ENCODE measurements at places on chromosomes 7 and 10.

GRCh38 chr10:101047268-101047667 is 14.5 kb upstream of the KAZALD1 start:
- no peak for DNase-seq

- no peak for DNase-seq
Measured at GRCh38 chr7:5693529-5693928, 87.9 kb downstream of the RNF216 start.

DNA sequence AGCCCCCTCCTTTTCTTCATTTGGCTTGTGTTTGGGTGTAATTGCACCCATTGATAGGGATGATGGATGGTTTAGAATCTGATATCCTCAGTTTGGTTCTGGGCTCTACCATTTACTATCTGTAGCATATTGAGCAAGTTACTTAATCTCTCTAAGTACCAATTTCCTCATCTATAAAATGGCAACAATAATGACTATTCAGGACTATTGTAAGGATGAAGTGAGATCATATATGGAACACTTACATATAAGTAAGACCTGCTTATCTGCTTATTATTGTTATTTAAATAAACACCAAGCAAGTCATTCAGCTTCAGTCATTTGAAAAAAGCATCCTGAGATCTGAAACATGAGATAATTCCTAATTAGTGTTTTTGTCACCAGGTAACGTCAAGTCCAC is 127.0 kb downstream of the SEC23IP start:
- no peak for DNase-seq

- no peak for DNase-seq
Measured at GRCh38 chr7:132430861-132431822, 145.1 kb downstream of the PLXNA4 start.

- DNase-seq = no peak
Measured at GRCh38 chr7:142275028-142275427, 17.2 kb upstream of the PRSS58 start.

DNA sequence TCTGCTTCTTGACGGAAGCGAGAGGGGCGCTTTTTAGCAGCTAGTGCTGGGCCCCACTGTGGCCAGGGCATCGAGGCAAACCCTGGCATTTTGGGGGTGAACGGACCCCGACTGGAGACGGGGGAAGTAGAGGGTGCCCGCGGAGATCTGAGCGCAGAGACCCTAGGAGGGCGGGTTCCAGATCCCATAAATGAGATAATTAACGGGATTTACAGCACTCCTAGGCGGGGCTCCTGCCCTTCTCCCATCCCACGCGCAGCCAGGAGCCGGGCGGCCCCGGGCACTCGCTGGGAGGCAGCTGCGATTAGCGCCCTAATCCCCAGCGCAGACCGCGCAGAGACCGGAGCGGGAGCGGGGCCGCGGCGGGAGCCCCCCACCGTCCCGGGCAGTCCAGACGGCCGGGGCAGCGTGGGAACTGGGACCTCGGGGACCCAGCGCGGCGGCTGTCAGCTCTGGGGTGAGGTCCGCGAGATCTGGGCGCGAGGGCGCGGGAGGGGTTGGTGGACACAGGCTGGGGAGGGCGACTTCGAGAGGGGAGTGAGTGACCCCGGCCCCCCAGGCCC is 735 bp downstream of the JCAD start:
- DNase-seq = peak; percentile 47

DNA sequence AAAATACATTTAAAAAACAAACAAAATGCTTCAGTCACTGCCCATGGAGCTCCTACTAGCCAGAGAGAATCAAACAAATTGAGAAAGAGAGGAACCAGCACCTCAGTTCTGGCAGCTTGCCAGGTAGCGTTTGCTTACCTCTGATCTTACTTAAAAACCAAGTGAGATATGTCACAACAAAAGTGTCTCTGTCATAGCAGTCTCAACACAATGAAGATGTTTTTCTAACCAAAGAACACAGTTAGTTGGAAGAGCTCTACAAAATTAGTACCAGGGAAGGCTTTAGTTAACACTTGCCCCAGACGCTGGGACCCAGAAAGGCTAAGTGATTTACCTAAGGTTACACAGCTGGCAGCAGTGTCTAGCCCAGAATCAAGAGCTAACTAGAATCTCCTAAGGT is 3.4 kb downstream of the DOCK4 start:
- peak; percentile 49 for DNase-seq

DNA sequence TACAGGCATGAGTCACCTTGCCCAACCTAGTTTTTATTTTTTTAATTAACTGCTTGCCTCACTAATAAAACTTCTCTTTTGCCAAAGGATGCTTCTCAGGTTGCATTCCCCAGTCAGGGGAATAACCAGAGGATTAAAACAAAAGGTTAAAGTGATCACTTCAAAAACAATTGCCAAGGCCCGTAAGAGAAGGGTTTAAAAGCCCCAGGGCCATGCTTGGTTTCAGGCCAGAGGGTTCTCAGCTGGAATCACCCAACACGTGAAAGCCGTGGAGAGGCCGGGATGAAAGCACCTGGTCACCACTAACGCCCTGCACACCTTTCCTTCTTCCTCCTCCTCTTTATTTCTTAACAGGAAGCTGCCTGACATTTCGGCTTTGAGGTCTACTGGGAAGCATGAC is 587.5 kb downstream of the PTPRN2 start:
- DNase-seq = no peak

DNA sequence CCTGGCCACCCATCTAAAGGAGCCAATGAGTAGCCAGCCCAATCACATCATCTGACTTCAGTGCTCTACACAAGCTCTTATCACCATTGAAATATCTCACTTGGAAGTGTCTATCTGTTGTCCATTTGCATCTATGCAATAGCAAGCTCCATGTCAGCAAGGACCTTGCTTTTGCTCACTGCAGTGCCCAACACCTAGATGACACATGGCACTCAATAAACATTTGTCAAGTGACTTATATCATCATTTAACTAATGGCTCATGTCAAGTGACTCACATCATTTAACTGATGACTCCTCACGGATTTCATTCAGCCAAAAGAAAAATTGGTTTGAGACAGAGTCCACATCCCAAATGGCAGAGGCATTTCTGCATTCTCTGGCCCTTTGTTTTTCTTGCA is 92.9 kb upstream of the ADAM12 start:
- DNase-seq = no peak

GRCh38 chr10:32940321-32941301 is 17.4 kb downstream of the ITGB1 start:
- no peak for DNase-seq

DNA sequence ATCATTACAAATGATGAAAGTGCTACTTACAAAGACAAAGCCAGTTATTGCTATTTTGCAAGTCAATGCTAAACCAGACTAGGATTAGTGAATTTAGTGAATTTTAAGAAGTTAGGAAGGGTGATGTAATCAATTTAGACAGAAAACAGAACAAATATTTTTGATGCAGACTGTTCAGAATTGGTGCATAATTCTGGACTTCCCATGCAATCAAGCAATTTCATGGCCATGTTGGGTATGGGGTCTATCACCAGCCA is 85.4 kb downstream of the CH25H start:
- no peak for DNase-seq

- DNase-seq = no peak
Measured at GRCh38 chr7:1922071-1922869, 252.2 kb downstream of the ELFN1 start.

DNA sequence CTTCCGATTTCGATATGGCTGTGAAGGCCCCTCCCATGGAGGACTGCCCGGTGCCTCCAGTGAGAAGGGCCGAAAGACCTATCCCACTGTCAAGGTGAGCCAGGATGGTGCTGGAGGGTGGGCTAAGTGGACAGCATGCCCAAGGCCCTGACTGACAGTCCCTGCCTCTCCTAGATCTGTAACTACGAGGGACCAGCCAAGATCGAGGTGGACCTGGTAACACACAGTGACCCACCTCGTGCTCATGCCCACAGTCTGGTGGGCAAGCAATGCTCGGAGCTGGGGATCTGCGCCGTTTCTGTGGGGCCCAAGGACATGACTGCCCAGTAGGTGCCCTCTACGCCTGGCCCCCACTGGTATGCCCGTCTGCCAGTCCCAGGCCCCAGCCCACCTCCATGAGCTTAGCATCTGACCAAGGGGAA is 1.2 kb downstream of the NFKB2 start:
- DNase-seq = no peak

GRCh38 chr7:38801786-38802185 is 107.2 kb downstream of the VPS41 start:
- DNase-seq = no peak

DNA sequence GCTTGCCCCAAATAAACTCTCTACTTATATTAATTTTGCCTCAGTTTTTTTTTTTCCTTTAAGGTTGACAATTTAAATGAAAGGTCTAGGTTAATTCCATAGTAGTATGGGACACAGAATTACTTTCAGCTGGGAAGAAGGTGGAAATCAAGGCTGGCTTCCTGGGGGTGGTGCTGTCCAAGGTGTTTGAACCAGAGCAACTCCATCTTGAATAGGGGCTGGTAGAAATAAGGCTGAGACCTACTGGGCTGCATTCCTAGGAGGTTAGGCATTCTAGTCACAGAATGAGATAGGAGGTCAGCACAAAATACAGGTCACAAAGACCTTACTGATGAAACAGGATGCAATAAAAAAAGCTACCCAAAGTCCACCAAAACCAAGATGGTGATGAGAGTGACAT is 1190.8 kb upstream of the AUTS2 start:
- no peak for DNase-seq

DNA sequence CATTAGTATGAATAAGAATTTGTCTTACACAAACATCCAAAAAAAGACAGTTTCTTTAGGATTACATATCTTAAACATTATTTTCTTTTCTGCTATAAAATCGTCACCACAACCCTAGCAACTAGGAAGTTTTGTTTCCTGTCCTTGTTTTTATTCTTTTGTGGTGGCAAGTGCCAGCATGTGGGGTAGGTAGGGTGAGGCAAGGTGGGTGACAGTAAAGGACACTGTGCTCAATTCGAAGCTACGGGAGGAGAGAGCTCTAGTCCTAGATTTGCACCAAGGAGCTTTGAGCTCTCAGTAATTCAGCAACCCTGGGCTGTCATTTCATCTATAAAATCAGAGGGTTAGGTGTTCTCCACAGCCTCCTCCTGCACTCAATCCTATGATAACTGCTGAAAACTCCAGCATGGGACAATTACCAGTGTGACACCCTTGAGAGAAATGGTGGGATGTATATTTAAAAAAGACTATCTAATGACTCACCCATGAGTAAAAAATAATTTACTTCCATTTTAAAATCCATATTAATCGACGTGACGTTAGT is 187.1 kb downstream of the FAM107B start:
- DNase-seq = no peak

GRCh38 chr7:91655656-91656055 is 224.8 kb downstream of the MTERF1 start:
- DNase-seq = no peak

GRCh38 chr10:3720228-3721019 is 64.6 kb downstream of the KLF6 start:
- peak; percentile 86 for DNase-seq

GRCh38 chr7:81267508-81267907 is 348.7 kb upstream of the SEMA3C start:
- no peak for DNase-seq

GRCh38 chr7:34104992-34105391 is 199.7 kb downstream of the BMPER start:
- no peak for DNase-seq

- DNase-seq = no peak
Measured at GRCh38 chr7:4996696-4997222, 37.8 kb upstream of the MMD2 start.

- DNase-seq = no peak
Measured at GRCh38 chr7:129688503-129689222, 77.1 kb downstream of the NRF1 start.

- no peak for DNase-seq
Measured at GRCh38 chr7:132336797-132337196, 239.5 kb downstream of the PLXNA4 start.

- no peak for DNase-seq
Measured at GRCh38 chr10:127890216-127890615, 2.5 kb downstream of the CLRN3 start.

DNA sequence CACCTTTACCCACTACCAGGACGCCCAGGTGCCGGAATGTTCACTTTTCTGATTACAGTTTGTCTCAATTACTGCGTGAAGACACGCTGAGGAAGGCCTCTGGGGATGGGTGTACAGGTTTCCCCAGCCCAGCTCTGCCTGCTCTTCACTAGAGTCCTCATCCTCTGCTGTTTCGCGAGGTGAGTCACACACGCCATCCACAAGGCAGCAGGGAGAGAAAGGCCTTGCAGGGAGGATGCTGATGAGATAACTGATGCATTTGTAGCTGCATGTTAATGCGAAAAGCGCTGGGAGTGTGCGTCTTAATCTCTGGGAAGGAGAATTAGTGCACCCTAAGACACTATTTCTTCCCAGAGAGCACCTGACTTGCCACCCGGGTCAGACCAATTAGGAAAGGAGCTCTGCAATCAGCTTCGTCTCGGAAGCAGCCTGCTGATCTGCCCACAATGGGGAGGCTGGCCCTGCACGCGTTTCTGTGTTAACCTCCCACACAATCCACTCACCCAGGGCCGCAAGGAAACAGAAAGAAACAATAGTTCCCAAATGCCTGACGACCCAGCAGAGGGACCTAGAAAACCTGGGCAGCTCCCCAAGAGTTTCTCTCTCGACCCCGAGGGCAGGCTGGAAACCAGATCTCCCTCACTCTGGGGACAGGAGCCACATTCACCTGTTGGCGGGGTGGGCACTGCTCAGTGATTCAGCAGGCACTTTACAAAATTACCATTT is 578.7 kb downstream of the GLRX3 start:
- peak; percentile 61 for DNase-seq

DNA sequence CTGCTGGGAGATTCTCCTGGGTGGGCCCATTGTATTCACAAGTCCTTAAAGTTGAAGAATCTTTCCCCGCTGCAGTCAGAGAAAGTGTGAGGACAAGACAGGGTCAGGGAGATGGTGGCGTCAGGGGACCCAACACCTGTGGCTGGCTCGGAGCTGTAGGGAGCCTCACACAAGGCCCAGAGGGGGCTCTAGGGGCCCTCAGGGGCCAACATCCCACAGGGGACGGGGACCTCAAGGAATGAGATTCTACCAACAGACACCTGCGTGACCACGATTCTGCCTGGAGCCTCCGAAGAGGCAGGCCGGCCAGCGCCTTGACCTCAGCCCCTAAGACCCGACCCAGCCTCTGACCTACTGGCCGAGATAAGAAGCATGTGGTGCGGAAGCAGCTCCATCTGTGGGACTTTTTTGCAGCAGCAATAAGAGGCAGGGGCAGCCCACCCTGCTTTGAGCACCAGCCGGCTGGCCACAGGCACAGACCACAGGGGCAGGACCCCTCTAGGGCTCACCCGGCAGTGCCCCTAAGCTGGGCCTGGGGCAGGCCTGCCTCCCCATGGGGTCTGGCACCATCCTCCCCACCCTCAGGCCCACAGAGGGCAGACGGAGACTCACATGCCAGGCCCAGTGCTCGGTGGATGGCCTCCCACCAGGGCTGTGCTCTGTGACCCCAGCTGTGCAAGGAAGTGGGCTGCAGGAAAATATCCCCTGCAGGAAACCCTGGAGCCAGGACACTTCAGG is 13.2 kb downstream of the RASGEF1A start:
- no peak for DNase-seq

- no peak for DNase-seq
Measured at GRCh38 chr10:23813687-23814086, 374.8 kb downstream of the OTUD1 start.

DNA sequence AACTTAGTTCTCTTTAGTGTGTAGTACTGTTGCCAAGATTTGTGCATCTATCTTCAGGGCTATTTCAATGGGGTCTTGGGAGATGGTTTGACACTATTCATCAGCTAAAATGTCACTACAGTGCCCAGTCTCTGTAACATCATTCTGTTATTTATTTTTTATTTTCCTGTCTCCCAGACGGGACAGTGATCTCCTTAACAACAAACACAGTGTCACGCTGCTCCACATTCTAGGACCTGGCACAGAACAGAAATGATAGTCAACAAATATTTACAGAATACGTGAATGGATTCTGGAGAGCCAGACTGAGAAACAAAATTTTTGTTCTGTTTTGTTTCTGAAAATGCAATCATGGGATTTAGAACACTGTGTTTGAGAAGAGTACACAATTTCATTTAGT is 937.7 kb upstream of the LRRN3 start:
- no peak for DNase-seq

Data from brain (organoid and tissue), 16 donors.